Non-pigmented ciliary epithelial cell (primary cell): ENCODE measurements at places on chromosomes 12 and 14.
A peak's percentile ranks its signal among the peaks of the same experiment; 100 is the strongest.

GRCh38 chr14:68951035-68951797 lies 27.9 kb downstream of the ACTN1 start:
- DNase-seq: peak; percentile 73

DNA sequence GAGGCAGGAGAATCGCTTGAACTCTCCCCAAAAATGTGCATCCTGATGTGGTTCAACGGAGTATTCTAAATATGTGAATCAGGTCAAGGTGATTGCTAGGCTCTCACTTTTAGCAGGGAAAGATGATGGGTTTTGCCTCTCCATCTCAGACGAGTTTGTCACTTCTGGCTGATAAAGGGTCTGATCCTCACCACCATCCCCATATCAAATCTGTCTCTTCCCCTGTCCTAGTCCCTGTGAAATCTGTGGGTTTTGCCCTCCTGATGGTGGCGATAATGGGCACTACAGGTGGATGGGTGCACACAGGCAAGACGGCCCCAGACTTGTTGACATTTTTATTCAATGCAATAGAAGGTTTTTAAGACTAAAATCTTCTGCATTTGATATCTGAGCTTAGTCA lies 384.6 kb downstream of the GLT1D1 start:
- no peak for DNase-seq

DNA sequence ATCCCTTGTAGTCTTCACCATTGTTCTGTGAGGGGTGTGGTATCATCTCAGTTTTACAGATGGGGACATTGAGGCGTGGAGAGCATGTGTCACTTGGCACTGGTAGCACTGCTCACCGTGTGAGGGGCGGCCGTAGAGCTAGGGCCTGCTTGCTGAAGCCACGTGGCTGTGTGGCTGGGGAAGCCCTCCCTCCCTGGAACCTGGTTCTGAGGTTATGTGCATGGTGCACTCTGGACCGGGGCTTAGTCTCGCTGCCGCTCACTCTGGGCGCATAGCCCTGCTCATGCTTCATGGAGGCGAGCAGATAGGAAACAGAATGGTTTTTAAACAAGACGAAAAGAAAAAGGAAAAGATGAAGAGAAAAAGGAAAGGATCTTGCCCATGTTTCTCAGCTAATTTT lies 46.1 kb downstream of the CACNA1C start:
- DNase-seq: no peak

- DNase-seq: no peak
Observed at GRCh38 chr14:44963044-44963528, 1.1 kb downstream of the TOGARAM1 start.

DNA sequence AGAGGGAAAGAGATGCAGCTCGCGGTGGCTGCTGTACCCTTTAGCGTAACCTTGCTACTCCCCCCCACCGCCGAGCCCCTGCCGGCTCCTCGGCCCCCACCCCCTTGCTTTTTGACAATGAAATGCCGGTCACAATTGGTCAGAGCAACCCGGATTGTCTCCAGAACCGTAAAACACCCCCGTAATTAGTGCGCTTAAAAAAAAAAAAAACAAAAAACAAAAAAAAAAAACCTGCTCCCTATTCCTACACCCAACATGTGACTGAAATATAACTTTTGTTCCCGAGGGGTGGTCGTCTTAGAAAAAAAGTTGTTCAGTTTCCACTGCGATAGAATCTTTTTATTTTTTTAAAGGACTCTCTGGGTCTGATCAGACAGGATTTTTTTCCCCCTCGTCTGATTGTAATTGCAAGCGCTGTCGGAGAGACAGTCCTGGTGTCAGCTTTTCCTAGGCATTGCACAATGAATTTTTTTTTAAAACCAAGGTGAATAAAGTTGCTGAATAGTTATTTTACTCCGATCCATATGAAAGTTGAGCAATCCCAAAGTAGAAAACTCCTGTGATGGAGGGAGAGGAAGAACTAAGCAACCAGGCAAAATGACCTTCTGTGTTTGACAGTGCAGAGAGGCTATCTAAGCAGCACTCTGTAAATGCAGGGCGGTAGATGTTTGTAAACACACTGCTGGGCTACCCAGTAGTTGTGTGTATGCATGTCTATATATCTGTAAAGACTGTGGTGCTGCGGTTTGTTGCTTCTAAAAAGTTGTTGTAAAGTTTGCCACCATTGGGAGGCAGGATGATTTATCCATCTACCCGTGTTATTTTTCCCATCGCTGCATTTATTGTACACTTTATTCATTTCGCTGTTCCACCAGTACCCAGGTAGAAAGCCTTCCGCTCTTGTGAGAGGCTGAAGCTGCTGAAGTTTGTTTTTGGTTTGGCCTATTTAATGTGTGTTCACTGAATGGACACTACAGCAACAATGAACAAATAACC lies 1.1 kb downstream of the ETV6 start:
- DNase-seq: no peak
